CD4-positive, alpha-beta memory T cell (primary cell): ENCODE measurements at places on chromosomes 4 and X. TPM values are rescaled to one million over a fixed set of nuclear protein-coding genes. Genes with fewer than 3 reads are reported as not detected.

- no peak overlapping the region for H3K4me3 ChIP-seq
- no peaks in the 10 kb centered on the region for H3K36me3 ChIP-seq
- no peak for DNase-seq
- no peaks in the 10 kb centered on the region for H3K4me1 ChIP-seq
These were observed 388.6 kb upstream of the PITX2 start for GRCh38 chr4:111011458-111011857.

- H3K27ac ChIP-seq, result no peak overlapping the region
- no peak for DNase-seq
- no peaks in the 10 kb centered on the region for H3K36me3 ChIP-seq
These were observed 2342.1 kb downstream of the PCDH7 start for GRCh38 chr4:33062155-33062806.

Gene ENPP6
- not detected for total RNA-seq

GRCh38 chrX:649166-649565 is 18.6 kb downstream of the SHOX start:
- no peaks in the 10 kb centered on the region for H3K36me3 ChIP-seq
- H3K4me1 ChIP-seq, result no peaks in the 10 kb centered on the region
- H3K27ac ChIP-seq, result no peak overlapping the region
- no peak for DNase-seq

Gene RAPGEF2
- 27.9 TPM for total RNA-seq

GRCh38 chrX:120568035-120568434 is 7.3 kb upstream of the CUL4B start:
- DNase-seq, result no peak
- H3K36me3 ChIP-seq, result no peaks in the 10 kb centered on the region
- no peaks in the 10 kb centered on the region for H3K27me3 ChIP-seq
- H3K27ac ChIP-seq, result no peak overlapping the region

DNA sequence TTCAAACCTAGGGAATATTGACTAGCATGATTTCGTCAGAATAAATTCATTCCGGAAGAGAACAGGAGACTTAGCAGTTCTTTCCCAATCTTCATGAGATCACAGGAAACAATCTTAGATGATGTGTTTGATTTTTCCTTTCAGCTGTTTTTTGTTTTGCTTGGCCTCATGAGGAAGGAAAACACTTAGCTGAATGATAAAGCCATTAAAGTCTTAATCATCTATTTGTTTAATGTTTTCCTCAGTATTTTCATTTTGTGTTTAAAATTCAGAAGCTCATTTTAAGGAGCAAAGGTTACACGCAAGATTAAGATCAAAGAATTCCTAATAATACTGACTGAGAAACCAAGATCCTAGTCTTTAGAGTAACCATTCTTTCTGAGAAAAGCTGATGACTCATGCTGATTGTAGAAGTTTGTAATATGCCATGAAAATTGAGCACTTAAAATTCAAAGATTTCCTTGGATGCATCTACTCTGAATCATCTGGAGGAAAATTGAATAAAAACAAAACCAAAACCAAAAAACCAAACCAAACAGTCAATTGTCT is 15.4 kb upstream of the TBC1D19 start:
- no peak for DNase-seq
- H3K27me3 ChIP-seq, result peaks cover 5% of the 10 kb centered on the region
- H3K4me3 ChIP-seq, result no peak overlapping the region
- H3K36me3 ChIP-seq, result no peaks in the 10 kb centered on the region
- no peak overlapping the region for H3K27ac ChIP-seq
